Immature natural killer cell (primary cell): ENCODE measurements at places on chromosomes 3 and 15. TPM values are rescaled to one million over a fixed set of nuclear protein-coding genes. Genes with fewer than 3 reads are reported as not detected.

- DNase-seq: no peak
- no peak overlapping the region for H3K27ac ChIP-seq
- no peaks in the 10 kb centered on the region for H3K27me3 ChIP-seq
Measured at GRCh38 chr15:45442507-45443135, 64.3 kb upstream of the GATM start.

DNA sequence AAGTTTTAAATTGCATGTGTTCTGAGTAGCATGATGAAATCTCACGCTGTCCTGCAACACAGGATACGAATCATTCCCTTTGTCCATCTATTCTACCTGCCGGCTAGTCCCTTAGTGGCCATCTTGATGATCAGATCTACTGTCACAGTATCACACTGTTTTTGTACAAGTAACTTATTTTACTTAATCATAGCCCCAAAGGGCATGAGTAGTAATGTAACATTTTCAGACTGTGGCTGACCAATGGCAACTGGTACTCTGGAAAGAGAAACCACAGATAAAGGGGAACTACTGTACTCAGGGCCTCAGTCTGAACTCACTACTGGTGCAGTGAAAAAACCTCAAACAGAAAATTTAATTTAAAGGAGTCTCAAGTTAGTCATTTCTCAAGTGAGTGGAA lies 127.3 kb upstream of the MRPL3 start:
- peaks cover 3% of the 10 kb centered on the region for H3K27me3 ChIP-seq
- no peak overlapping the region for H3K27ac ChIP-seq
- no peaks in the 10 kb centered on the region for H3K36me3 ChIP-seq
- H3K4me3 ChIP-seq: no peak overlapping the region
- H3K4me1 ChIP-seq: no peaks in the 10 kb centered on the region

DNA sequence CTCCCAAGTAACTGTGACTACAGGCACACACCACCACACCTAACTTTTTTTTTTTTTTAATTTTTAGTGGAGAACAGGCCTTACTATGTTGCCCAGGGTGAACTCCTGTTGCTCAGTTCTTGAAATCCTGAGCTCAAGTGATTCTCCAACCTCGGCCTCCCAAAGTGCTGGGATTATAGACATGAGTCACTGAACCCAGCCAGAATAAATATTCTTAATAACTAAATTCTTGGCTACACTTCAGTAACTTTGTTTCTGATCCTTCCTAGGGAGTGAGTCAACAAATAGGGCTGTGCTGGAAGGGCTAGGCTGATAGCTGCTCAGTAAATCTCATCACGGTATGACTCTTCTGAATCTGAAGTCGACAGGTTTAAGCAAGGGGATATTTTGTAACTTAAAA lies 56.6 kb downstream of the P3H2 start:
- no peak overlapping the region for H3K27ac ChIP-seq
- DNase-seq: no peak
- H3K4me3 ChIP-seq: no peak overlapping the region
- H3K27me3 ChIP-seq: peaks cover 2% of the 10 kb centered on the region
- no peaks in the 10 kb centered on the region for H3K4me1 ChIP-seq

- H3K4me1 ChIP-seq: peaks cover 37% of the 10 kb centered on the region
- H3K27ac ChIP-seq: peak overlapping the region; percentile 84
- peak overlapping the region; percentile 41 for H3K4me3 ChIP-seq
- no peaks in the 10 kb centered on the region for H3K36me3 ChIP-seq
- DNase-seq: peak; percentile 31
Measured at GRCh38 chr15:74893627-74894026, 3.8 kb downstream of the MPI start.

- H3K36me3 ChIP-seq: no peaks in the 10 kb centered on the region
- peak; percentile 73 for DNase-seq
- peaks cover 60% of the 10 kb centered on the region for H3K4me1 ChIP-seq
- H3K27me3 ChIP-seq: peaks cover 18% of the 10 kb centered on the region
Measured at GRCh38 chr15:68817304-68818065, 3.2 kb downstream of the ANP32A start.

DNA sequence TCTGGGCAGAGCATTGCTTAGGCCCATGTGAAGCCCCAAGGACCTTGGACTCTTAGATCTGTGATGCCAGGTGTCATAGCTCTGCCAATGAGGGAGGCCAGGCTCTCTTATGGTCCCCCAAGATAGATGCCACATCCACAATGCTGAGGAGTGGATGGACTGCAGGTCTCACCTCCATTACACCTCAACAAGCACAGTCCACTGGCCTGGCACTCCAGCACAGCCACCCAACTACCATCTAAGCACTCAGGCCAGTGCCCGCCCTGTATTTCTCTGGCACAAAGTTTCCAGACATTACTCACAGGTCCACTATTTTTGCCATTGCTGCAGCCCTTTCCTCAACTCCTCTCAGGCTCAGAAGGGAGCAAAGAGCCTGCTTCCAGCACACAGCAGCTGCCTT lies 613.5 kb upstream of the EPHA6 start:
- no peaks in the 10 kb centered on the region for H3K36me3 ChIP-seq
- peaks cover 3% of the 10 kb centered on the region for H3K27me3 ChIP-seq
- no peak overlapping the region for H3K4me3 ChIP-seq
- DNase-seq: no peak
- no peaks in the 10 kb centered on the region for H3K4me1 ChIP-seq

The POC1A gene
- polyA plus RNA-seq: not detected

The MEX3B gene
- not detected for polyA plus RNA-seq

The LIPH gene
- 0.97 TPM for polyA plus RNA-seq
